ENCODE measurements at places on chromosomes 2 and 18.

DNA sequence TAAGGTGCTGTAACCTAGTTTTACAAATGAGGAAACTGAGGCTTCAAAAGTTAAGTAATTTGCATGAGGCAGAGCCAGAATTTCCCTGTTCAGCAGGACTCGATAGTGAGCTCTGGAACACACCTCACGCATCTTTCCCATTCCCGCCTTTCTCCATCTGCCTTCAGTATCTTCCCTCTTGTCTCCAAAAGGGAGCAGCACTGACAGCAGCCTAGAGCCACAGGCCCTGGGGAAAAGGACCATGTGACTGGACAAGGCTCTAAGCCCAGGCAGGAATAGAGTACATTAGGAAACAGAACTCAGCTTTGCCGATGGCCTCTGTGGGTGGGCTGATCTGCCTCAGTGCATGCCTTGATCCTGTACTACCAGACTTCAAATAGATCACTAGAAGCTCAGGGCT lies 21.5 kb downstream of the GPR155 start:
- no peak overlapping the region for H3K4me3 ChIP-seq
- H3K27me3 ChIP-seq, result no peaks in the 10 kb centered on the region
- no peak for DNase-seq
- H3K4me1 ChIP-seq, result no peaks in the 10 kb centered on the region

DNA sequence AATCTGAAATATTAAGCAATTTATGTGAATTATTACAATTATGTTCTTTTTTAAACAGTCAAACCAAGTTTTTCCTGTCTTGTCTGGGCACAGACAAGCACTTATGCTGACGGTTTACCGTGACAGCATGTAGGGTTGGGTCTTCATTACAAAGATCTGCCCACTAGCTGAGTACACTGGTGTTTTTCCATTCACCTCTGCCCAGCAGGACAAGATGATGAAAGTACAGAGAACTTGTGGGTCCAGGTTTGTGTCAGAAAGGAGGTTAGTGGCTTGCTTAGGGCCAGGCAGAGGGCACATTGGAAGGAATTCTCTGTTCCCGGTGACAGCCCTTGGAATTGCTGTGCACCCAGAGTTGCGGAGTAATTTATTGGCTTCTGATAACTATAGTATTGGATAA lies 14.0 kb downstream of the NABP1 start:
- H3K4me3 ChIP-seq, result no peak overlapping the region
- DNase-seq, result no peak
- no peak overlapping the region for H3K27ac ChIP-seq
- no peaks in the 10 kb centered on the region for H3K27me3 ChIP-seq
- H3K36me3 ChIP-seq, result peaks cover 35% of the 10 kb centered on the region

GRCh38 chr2:67566285-67566684 lies 169.2 kb downstream of the ETAA1 start:
- H3K36me3 ChIP-seq, result no peaks in the 10 kb centered on the region
- H3K27me3 ChIP-seq, result no peaks in the 10 kb centered on the region
- DNase-seq, result no peak
- H3K4me1 ChIP-seq, result no peaks in the 10 kb centered on the region
- H3K4me3 ChIP-seq, result no peak overlapping the region

- no peaks in the 10 kb centered on the region for H3K27me3 ChIP-seq
- H3K4me3 ChIP-seq, result no peak overlapping the region
- no peak overlapping the region for H3K27ac ChIP-seq
Observed at GRCh38 chr2:160650196-160651118, 156.8 kb upstream of the RBMS1 start.

DNA sequence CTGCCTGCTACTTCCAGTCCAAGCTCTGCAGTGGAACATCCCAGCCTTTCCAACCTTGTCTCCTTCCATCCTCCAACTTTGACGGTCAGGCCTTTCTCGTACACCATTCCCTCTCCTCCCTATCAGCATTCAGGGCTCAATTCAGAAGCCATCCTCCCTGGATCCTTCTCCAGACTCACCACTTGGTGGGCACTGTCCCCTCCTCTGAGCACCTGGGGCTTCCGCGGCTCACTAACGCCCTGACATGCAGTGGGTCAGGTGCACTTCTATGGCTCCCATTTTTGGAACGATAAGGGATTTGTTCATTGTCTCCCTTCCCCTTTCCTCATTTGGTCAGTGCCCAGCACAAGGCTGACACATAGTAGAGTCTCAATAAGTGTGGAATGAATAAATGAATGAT lies 56.7 kb downstream of the TNS1 start:
- H3K36me3 ChIP-seq, result no peaks in the 10 kb centered on the region
- H3K4me3 ChIP-seq, result no peak overlapping the region
- peaks cover 8% of the 10 kb centered on the region for H3K4me1 ChIP-seq
- no peak for DNase-seq

GRCh38 chr18:62894681-62895390 lies 179.5 kb downstream of the PHLPP1 start:
- H3K36me3 ChIP-seq, result peaks cover 16% of the 10 kb centered on the region
- no peak overlapping the region for H3K27ac ChIP-seq
- peaks cover 15% of the 10 kb centered on the region for H3K4me1 ChIP-seq
- DNase-seq, result no peak

DNA sequence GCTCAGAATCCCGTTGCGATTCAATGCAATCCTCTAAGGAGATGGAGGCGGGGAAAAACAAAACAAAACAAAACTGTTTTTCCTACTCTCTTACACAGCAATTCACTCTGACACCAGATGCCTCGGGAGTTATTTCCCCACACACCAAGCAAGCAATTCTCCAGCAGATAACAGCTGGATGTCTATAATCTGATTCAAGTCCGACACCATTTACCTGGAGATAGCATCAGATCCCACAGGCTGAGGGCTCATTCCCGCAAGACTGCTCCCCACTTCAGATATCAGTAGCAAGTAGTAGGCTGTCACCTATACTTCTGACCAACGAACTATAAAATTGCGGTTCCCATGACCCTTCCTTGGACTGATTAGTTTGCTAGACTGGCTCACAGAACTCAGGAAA lies 58.7 kb downstream of the DTNB start:
- no peaks in the 10 kb centered on the region for H3K27me3 ChIP-seq
- no peak overlapping the region for H3K27ac ChIP-seq
- DNase-seq, result no peak
- H3K36me3 ChIP-seq, result no peaks in the 10 kb centered on the region

DNA sequence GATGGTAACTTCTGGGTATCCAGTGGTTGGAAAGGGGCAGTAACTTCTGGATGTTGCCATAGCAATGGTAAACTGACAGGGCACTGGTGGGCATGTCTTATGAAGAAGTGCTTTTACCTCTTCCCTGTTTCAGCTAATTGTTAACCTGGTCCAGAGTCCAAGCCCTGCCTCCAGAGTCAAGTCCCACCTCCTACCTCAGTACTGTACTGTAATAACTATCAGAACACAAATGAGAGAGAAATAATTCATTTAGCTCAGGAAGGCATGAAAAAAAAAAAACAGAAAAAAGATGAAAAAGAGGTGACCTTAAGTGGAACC lies 237.0 kb downstream of the ZNF804A start:
- H3K4me1 ChIP-seq, result no peaks in the 10 kb centered on the region
- H3K36me3 ChIP-seq, result no peaks in the 10 kb centered on the region
- no peaks in the 10 kb centered on the region for H3K27me3 ChIP-seq

GRCh38 chr18:54805571-54806334 lies 22.5 kb upstream of the RAB27B start:
- peaks cover 21% of the 10 kb centered on the region for H3K4me1 ChIP-seq
- DNase-seq, result peak; percentile 21
- peaks cover 5% of the 10 kb centered on the region for H3K27me3 ChIP-seq
- H3K4me3 ChIP-seq, result peak overlapping the region; percentile 5

DNA sequence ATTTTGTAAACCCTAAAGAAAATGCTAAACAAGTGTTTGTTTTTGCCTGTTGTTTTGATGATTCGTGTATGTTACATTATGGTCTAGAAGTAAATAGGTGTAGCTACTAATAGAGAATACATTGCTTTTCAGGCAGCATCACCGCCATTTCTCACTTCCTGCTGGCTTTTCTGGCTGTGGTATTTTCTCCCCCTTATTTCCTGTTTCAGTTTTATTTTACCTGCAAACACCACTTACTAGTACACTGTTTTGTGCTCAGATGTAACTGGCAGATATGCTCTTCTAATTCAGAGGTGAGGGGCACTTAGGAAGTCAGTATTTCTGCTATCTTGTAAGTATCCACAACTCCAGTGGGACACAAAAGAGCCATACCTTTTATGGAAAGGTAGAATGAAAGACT lies 38.1 kb upstream of the SLC3A1 start:
- peaks cover 6% of the 10 kb centered on the region for H3K36me3 ChIP-seq
- H3K27ac ChIP-seq, result peak overlapping the region; percentile 74
- peaks cover 30% of the 10 kb centered on the region for H3K4me1 ChIP-seq
- peak overlapping the region; percentile 24 for H3K4me3 ChIP-seq
- no peaks in the 10 kb centered on the region for H3K27me3 ChIP-seq

DNA sequence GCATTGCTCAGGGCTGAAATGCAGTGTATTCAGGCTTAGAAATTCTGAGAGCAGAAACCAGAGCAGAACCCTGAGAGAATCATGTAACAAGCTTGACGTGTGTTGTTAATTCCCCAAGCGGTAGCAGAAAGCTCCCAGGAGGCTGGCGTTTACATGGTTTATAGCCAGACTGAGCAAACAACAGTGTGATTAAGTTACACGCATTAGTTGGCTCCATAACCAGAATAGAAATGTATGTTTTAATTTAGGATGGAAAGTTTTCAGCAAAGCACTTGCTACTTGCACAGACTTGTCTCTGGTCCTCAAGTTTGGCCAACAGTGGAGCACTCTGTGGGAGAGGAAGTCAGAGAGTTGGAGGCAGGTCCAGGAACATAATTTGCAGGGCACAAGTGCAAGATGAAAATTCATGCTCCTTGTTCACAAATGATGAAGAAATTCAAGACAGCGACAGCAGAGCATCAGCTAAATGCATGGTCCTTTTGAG lies 69.3 kb downstream of the MAPK4 start:
- no peak overlapping the region for H3K4me3 ChIP-seq
- H3K36me3 ChIP-seq, result no peaks in the 10 kb centered on the region
- H3K27ac ChIP-seq, result no peak overlapping the region

- H3K4me1 ChIP-seq, result no peaks in the 10 kb centered on the region
- no peak overlapping the region for H3K27ac ChIP-seq
- no peaks in the 10 kb centered on the region for H3K36me3 ChIP-seq
- no peak for DNase-seq
Observed at GRCh38 chr2:114294741-114295140, 147.7 kb upstream of the DPP10 start.

DNA sequence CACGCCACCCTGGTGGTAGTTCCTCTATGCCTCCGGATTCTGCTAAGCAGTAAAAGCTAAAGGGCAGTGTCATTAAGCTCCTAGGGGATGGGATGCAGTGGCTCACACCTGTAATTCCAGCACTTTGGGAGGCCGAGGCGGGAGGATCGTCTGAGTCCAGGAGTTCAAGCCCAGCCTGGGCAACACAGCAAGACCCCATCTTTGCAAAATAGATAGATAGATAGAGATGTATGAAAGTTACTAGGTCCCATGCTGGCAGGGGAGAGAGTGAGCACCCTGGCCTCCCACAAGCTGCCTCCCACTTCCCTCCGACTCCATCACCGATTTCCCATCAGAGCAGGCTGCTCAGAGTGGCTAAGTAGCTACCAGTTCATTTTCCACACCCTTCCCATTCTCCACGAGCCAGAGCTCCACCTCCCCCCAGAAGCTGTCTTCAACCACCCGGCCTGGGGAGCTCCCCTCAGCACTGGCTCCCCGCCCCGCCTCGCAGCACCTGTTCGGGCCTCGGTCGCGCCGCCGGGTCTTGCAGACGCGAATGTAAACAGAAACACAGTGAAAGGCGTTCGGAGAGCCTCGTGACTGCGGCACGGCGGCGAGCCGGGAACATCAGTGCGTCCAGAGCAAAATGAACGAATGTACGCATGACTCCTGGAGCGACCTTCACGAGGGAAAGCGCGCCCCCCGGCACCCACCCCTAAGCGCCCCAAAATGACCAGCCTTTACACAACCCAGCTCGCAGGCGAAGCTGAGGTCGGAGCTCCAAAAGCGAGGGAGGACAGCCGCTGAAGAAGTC lies 598 bp upstream of the CEP68 start:
- peaks cover 6% of the 10 kb centered on the region for H3K36me3 ChIP-seq
- no peak for DNase-seq
- peak overlapping the region; percentile 94 for H3K4me3 ChIP-seq
- H3K4me1 ChIP-seq, result peaks cover 59% of the 10 kb centered on the region
- peak overlapping the region; percentile 77 for H3K27ac ChIP-seq
- H3K27me3 ChIP-seq, result peaks cover 7% of the 10 kb centered on the region

DNA sequence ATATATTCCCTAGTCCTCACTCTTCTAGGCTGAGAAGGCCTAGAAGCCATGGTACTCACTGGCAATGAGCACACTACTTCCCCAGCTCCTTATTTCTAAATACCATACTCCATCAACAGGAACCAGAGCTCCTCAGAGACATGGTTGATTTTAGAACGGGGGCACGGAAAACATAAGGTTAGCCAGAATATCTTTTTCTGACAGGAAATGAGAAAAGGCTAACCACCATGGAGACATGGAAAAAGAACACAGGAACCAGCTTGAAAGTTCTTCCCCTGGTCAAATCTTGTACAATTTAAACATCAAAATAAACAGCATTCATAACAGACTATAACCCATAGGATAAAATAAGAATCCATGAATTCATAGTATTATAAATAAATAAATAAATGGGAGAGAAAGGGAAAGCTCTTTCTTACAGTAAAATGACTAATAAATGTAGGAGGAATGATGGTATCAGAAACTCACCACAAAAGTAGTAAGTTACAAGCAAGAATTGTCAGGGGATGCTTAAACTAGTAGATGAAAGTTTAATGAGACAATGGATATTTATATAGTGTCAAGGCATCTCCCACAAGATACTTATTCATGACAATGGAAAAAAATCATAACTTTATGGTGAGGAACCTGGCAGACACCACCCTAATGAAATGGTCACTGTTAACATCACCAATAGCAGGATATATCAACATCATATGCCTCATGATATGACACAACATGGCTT lies 20.6 kb upstream of the GCC2 start:
- DNase-seq, result no peak
- H3K27ac ChIP-seq, result no peak overlapping the region
- no peak overlapping the region for H3K4me3 ChIP-seq
- H3K36me3 ChIP-seq, result no peaks in the 10 kb centered on the region
- H3K27me3 ChIP-seq, result peaks cover 19% of the 10 kb centered on the region
- no peaks in the 10 kb centered on the region for H3K4me1 ChIP-seq
